ENCODE measurements at places on chromosomes 13 and 19.

DNA sequence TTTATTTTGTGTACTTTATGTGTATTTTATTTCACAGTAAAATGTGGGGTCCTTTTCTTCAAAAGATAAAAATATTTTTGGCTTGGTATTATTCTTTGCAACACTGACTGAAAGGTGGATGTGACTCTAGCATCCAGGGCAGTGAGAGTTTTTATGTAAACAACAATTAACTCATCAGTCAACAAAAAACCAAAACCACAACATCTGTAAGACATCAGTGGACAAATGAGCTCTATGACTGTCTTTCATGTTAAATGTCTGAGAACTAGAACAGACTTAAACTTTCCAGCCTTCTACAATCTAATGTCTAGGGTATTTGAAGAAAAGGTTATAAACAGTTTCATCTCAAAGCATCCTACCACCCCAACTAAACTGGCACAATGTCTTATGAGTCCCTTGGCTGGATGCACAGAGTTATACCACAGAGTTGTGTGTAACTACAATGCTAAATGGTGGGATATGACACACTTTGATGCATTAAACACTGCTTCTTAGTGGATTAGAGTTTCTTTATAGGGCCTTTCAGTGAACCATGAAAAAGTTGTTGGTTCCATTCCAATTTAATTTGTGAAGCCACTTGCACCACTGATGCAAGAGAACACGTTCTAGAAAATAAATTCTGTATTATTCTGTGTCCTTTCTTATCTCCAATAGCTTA lies 544.2 kb upstream of the KLF12 start:
- DNase-seq = no peak

DNA sequence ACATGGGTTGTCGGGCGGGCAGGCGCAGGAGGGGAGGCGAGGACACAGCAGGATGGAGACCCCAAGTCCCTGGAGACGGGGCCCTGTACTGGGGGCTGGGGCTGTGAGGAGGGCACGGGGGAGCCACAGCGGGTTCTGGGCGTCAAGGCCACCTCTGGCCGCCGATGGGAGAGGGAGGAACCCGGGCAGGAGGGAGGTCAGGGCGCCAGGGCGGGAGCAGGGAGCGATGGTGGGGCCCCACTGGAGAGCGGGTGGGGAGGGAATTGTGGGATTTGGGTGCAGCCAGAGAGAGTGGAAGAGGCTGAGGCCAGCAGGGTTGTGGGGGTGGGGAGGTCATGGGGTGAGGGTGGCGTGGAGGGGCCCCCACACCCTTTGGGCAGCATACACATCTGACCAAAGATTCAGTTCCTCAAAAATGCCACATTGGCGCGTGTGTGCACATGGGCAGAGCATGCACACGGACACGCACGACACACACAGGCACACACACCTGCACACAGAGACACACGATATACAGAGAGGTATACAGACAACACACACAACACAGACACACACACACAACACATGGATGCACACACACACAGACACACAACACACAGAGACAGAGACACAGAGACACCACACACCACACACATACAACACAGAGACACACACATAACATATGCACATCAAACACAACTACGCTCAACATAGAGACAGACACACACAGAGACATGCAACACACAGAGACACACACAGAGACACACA lies 54.9 kb downstream of the AP1M1 start:
- DNase-seq = no peak

DNA sequence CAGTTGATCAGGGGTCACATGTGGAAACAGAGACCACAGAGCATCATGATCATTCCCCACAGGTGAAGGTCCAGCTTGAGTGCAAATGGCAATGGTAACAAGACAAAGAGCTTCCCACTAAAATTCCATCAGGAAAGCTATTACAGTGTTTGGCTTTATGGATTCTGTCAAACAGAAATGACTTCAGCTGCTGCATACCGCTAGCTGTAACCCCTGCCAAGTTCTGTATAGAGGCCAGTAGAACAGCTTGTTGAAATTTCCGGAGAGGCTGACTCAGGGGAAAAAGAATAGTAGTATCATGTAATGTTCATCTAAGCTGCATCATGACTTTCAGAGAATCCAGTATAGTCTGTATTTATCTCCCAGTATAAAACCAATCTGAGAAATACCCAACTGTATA lies 1704.7 kb downstream of the SLITRK5 start:
- no peak for DNase-seq

GRCh38 chr13:80055847-80056246 lies 285.1 kb downstream of the SPRY2 start:
- no peak for DNase-seq

DNA sequence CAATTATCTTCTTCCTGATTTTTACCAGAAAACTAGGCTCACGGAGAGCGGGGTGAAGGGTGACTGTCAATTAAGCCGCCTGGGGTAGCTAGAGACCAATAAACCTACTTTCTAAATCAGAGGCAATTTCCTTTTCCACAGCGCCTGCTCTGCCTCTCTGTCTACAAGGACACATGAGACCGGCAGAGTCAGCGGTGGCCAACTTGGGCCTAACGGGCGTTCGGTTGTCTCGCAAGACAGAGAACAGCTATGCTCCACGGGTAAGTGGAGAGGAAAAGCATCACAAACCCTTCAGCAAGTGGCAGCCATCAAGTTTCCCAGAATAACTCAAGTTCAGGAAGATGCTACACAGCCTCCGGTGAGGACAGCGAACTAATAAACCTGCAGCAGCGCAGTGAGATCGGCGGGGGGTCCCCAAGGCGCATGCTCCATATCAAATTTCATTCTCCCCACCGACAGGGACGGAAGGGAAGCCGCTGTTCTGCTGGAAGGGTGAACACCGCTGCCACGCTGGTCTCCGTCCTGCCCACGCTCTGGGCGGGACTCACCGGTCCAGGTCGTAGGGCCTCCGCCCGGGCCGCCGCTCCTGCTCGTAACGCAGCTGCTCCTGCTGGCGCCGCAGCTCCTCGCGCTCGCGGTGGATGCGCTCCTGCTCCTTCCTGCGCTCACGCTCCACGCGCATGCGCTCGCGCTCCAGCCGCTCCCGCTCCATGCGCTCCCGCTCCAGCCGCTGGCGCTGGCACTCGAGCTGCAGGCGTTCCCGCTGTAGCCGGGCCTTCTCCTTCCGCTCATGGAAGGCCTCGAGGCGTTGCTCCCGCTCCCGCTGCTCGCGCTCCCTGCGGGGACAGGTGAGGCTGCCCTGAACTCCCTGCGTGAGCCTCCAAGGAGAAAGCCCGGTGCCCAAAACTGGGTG lies 25.8 kb upstream of the TINCR start:
- no peak for DNase-seq

- peak; percentile 47 for DNase-seq
Measured at GRCh38 chr19:489418-490196, 6.7 kb upstream of the MADCAM1 start.

DNA sequence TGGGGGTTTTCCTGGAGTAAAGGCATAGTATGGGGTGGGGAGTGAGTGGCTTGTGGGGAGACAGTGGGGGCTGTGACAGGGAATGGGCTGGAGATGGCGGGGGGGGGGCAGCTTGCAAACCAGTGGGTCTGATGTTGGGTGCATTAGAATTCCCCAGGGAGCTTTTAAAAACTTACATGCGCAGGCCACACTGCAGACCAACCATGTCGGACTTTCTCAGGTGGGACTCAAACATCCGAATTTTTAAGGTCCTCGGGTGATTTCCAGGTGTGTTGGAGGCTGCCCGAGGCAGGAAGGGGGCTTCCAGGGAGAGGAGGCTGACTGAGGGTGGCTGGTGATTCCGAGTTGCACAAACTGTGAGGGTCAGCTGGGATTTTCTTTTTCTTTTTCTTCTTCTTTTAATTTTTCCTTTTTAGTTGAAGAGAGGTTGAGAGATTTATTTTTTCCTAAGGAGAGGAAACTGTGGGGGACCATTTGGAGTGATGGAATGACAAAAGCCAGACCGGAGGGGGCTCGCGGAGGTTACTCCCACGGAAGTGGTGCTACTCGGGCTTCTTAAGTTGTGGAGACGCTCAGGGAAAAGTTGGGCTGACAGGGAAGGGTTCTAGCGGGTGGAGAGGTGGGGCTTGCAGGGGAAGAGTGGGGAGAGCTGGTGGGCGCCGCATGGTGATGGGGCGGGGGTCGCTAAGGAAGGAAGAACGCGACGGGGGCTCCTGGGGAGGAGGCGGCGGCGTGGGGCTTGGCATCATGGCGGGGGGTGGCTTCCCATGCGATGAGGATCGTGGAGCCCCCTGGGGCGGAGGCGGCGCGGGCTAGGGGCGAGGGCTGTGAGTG lies 997 bp upstream of the CACNG8 start:
- DNase-seq = no peak

GRCh38 chr13:42064259-42064658 lies 15.8 kb downstream of the DGKH start:
- peak; percentile 33 for DNase-seq

DNA sequence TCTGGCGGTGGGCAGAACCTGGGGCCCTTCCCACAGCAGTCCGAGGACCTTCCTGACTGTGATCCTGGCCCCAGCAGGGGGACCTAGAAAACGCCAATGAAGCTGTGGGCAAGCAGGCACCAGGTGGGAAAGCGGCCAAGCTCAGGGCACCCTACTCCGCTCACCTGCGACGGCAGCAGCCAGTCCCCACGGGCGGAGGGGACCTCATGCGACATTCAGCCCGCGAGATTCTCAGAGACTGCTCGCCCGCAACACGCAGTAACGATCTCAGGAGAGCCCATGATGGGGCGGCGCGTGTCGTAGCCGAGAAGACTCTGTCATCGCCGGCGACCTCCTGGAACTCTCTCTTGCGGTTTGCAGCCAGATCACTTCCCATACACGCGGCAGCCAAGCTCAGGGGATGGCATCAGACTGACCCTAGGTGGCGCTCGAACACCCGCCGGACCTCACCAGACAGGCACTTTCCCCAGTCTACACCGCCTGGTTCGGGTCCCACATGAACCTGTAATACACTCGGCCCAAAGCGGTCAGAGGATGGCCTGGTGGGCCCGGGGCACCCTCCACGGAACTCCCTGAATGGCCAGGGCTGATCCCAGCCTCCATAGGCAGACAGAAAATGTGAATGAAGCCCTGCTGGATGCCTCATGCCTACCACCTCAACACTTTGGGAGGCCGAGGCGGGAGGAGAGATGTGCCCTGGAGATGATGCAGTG lies 26.5 kb downstream of the MAN2B1 start:
- peak; percentile 82 for DNase-seq

DNA sequence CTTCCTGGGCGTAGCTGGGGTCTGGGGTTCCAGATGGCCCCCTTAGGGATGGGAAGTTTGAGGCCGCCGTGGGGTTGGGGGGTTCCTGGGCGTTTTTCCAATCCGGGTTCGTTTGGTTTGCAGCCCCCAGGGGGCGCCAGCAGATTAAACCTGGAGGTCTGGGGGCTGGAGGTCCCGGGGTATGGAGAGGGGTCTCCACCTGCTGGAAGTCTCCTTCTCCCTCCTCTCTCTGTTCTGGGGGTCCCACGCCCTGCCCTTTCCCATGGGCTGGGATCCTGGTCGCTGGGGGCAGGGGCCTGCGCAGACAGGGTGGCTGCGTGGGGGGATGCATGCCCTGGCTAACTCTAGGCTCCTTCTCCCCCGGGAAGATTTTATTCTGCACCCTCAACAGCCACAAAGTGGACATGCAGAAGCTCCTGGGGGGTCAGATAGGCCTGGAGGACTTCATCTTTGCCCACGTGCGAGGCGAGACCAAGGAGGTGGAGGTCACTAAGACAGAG lies 899 bp downstream of the GIPC3 start:
- DNase-seq = peak; percentile 18

- DNase-seq = peak; percentile 70
Measured at GRCh38 chr13:25286308-25286968, 850 bp downstream of the MTMR6 start.

DNA sequence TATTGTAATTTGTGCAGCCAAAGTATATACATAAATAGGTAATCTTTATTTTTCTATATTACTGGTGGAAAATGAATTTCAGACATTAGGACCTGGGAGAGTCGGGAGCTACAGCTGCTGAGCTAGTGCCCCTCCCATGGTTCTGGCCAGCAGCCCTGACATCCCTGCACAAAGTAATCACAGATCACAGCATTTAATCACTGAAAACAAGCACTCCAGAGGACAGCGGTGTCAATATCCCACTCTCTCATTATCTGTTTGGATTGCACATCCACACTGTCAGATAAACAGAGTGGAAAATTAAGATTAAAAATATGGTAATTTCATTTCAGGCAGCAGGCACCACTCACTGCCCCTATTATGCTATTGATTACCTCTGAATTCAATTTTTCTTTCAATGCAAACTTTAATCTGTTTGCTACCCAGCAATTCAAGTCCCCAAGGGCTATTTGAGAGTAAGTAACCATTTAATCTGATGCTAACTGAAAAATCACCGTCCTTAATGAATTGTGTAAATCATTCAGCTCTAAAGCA lies 254.1 kb upstream of the SOX21 start:
- DNase-seq = no peak

DNA sequence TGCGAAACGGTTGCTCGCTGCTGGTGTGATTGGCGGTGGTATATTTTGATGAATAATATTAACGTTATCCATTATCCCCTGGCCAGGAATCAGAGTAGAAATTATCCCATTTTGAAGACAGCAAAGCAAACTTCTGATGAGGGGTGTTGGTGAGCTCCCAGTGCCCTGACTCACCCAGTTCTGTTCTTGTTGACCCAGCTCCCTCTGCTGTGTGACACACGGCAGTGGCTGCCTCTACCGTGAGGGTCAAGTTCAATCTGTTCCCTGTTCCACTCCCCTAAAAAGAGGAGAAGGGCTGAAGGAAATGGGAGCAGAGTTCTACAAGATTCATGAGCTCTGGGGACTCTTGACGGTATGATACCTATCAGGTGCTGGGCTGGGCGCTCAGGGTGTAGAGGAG lies 2.0 kb downstream of the CAMSAP3 start:
- DNase-seq = no peak

DNA sequence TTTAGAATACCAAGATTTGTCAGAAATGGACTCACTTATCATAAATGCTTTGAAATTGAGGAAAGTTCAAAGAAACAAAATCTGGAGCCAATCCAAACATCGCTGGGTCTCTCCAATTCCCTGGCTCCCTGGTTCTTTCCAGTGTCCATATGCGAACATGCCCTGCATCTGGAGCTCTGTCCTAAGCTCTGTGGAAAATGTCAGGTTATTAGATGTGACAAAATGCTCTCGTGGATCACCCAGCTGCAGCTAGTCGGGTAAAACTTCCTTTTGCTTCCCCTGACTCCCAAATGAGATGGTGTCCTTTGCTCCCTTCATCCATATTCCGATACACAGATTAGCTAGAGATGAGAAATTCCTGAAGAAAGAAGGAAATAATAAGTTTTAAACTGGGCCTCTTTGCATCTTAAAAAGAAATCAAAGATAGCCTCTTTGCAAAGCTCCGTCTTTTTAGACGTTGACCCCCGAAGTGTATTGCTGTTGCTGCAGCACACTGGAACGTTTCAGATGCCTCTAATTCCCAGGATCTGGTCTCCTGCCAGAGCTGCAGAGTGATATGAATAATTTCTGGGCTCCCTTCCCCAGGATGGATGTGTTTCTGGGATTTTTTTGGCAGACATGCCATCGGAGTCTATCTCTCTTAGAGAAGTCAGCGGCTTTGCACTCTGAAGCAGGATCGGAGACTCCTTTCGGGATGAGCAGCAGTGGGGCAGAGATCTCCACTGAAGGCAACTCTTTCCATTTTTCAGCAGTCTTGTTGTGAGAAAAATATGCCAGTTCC lies 102.9 kb downstream of the TEX26 start:
- peak; percentile 23 for DNase-seq
